ENCODE measurements at places on chromosomes 12 and 14.

GRCh38 chr12:1281683-1282366 is 290.8 kb downstream of the ERC1 start:
- DNase-seq: no peak

- DNase-seq: no peak
Observed at GRCh38 chr12:49043856-49044258, 16.7 kb downstream of the KMT2D start.

DNA sequence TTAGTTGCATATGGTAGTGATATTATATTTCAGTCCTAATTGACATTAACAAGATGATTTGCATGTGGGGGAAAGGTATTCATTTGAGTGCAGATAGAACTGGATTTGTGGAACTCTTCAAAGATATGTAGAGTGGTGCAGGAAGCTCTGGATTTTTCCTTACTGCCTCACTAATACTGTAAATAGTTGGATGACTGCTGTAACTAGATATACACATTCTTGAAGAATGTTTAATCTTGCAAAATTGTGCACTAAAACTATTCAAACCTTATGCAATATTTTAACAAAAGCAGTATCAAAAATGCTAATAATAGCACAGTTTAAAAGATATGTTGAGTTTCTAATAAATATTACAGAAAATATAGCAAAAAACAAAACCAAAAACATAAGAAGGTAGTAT is 43.1 kb upstream of the ATF7IP start:
- DNase-seq: no peak

DNA sequence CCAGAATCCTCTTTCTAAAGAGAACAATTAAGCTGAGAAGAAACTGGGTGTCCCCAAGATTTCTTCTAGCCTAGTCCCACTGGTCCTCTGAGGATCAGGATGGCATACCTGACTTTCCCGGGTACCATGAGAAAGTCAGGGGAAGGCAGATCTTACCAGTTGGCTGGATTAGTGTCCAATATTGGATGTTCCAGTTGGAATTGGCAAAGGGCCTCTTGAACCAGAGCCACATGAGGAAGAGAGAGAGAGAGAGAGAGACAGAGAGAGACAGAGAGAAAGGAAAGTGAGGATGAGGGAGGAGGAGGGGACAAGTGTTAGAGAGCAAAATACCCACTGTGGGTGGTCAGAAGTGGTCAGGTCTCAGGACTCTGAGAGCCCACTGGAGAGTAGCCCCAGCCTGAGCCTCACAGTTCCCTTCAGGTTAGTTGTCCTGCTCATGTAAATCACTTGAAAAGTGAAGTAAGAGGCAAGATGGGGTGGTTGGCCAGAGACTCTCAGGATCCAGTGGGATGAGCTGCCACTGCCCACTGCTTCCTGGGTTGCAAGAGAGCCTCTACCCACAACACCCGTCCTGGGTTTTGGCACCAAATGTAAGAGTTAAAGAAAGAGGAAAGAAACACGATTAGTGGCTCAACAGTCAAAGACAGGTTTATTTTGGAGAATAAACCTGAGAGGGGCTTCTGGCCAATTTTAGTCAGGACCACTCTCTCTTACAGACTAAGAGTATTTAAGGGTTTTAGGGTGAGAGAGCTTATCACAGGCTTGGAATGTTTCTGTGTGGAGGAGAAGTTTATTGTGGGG is 28.4 kb upstream of the A2M start:
- no peak for DNase-seq

GRCh38 chr14:54688229-54688628 is 121.3 kb downstream of the SAMD4A start:
- DNase-seq: no peak

- no peak for DNase-seq
Observed at GRCh38 chr14:81236138-81236537, 15.4 kb upstream of the GTF2A1 start.

GRCh38 chr14:101444116-101444515 is 117.2 kb upstream of the DIO3 start:
- DNase-seq: no peak

- no peak for DNase-seq
Observed at GRCh38 chr12:99026332-99027054, 381.4 kb downstream of the APAF1 start.

DNA sequence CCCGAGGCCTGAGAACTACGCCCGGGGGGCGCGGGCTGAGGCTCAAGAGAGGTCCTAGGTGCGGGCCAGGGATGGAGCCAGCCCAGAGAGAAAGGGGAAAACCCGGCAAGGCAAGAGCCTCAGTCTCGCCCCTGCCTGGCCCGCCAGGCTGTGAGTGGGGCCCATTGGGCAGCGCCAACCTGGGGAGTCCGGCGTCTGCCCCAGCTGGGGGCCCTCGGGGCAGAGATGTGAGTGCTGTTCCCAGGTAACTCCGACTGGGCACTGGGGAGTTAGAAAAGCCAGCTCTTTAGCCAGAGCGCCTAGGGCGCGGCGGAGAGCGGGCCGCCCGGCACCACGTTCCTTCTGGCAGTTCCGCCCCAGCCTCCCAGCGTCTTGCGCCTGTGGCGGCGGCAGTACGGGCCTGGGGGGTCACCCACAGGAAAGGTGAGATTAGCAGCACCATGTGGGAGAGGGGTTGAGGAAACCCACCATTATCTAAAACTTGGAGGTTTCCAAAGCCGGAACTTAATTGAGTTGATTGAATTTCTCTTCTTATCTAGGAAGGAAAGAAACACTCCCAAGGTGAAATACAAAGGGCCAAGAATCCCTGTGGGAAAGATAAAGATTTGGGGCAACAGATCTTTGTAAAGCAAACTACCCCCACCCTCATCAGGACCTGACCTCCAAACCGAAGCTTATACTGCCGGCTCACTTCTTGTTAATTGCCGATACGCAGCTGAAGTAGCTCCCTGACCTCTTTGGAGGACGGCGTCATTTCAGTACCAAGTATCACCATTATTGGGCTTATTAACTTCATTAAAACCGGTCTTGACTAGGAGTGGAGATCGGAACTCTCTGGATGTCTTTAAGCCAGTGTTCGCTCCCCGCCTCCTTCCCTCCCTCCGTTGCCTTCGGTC is 11.6 kb downstream of the OTX2 start:
- DNase-seq: no peak

DNA sequence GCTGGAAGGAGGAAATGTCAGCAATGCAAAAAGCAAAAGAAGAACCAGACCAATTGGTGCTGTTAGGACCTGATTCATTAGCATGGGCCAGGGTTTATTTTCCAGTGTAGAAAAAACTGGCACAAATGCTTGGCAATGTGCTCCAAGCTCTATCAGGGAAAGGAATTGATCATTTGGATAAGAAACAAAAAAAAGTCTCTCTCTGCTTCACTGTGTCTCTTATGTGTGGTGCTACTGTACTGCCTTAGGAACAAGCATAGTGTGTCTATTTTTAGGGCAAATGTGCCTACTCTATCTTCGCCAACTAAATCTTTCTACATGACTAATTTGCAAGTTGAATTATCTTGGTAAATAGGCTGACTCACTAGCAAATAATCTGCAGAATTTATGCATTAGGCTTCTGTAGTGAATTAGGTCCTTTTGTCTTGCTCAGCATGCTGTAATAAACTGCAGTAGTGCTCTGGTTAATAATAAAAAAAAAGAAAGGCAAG is 236.7 kb downstream of the MDGA2 start:
- DNase-seq: no peak

DNA sequence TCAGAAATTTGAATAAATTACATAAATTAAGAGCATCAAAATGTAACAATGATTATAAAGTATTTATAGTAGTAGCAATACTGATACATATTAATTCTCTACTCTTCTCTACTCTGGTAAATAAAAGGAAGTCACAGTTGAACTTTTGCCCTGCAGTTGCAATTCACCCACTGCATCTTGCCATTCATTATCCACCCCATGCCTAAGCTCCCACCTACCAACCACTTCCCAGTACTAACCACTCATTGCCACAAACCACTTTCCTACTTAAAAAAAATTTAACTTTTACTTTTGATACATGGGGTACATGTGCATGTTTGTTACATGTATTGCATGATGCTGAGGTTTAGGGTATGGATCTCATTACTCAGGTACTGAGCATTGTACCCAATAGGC is 174.0 kb downstream of the RASSF9 start:
- no peak for DNase-seq

GRCh38 chr12:6373022-6373787 is 2.2 kb downstream of the SCNN1A start:
- DNase-seq: no peak

GRCh38 chr12:7008864-7009263 is 9.4 kb downstream of the LPCAT3 start:
- DNase-seq: no peak

GRCh38 chr12:101713059-101713682 is 15.7 kb downstream of the CHPT1 start:
- no peak for DNase-seq

DNA sequence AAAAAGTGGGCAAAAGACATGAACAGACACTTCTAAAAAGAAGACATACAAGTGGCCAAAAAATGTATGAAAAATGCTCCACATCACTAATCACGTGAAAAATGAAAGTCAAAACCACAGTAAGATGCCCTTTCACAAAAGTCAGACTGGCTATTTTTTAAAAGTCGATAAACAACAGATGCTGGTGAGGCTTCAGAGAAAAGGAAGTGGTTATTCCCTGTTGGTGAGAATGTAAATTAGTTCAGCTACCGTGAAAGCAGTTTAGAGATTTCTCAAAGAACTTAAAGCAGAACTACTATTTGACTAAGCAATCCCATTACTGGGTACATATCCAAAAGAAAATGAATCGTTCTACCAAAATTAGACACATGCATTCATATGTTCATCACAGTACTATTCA is 237.0 kb downstream of the KIF21A start:
- DNase-seq: no peak

DNA sequence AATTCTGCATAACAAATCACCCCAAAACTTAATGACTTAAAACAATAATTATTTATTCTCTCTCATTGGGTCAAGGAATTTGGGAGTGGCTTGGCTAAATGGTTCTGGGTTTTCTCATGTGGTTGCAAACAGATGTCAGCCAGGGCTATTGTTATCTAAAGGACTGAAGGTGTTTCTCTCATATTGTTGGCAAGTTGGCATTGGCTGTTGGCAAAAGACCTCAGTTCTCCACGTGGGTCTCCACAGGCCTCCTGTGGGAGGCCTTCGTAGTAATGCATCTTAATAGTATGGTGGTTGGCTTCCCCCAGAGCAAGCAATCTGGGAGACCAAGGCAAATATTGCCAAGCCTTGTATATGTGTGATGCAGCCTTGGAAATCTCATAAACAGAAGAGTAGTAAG is 14.4 kb downstream of the GALNT16 start:
- no peak for DNase-seq

- DNase-seq: no peak
Observed at GRCh38 chr12:110223777-110224378, 57.2 kb upstream of the ATP2A2 start.

- DNase-seq: no peak
Observed at GRCh38 chr12:54131641-54132280, 57.0 kb downstream of the SMUG1 start.

DNA sequence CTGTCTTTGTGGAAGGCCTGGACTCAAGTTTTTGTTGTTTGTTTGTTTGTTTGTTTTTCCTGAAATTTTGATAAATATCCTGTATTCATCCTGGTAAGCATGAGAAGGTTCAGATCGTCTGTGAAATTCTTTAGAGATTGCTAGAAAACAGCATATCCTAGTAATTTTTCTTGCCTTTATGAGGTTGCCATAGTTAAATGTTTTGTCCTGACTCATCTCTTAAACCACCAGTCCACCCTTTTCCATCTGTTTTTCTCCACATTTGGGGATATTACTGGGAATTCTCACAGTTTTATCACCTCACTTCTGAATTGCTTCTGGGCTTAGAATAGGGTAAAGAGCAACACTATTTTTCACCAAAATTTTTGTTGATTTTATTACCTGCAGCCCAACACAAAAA is 248.3 kb downstream of the FBXL14 start:
- DNase-seq: no peak

- no peak for DNase-seq
Observed at GRCh38 chr14:34365309-34365915, 96.6 kb downstream of the SPTSSA start.

DNA sequence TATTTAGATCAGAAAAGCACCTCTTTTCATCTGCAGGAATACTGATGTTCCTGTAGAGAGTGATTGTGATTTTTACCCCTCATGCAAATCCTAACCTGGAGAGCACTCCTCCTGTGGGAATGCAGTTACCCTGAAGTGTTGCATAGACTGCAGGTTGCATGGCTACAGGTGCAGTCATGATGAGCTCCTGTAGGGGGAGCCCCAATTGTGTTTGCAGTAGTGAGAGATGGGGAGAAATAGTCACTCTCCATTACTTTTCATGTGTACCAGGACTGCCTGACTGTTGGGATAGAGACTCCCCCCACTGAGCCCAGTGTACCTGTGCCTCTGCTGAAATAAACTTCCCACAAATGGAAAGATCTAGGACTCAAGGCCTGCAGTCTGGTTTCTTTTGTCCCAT is 1086.5 kb downstream of the SLC6A15 start:
- no peak for DNase-seq

GRCh38 chr12:70468741-70469140 is 102.7 kb downstream of the KCNMB4 start:
- no peak for DNase-seq

GRCh38 chr14:98926146-98926545 is 345.9 kb downstream of the BCL11B start:
- DNase-seq: no peak

DNA sequence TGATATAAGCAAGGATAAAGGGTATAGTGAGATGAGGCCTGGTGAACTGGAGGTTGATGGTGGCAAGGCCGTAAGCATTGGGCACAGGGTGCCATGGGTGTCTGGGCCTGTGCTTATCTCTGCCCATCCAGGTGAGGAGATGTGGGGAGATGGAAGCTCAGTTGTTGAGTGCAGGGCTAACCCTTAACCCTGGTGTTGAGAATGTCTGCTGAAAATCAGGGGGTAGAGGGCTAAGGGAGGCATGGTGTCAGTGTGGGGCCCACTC is 86.1 kb downstream of the SYNE2 start:
- no peak for DNase-seq

- DNase-seq: no peak
Observed at GRCh38 chr14:24806061-24806678, 172.2 kb upstream of the GZMB start.

GRCh38 chr12:116492703-116493324 is 66.4 kb upstream of the MAP1LC3B2 start:
- no peak for DNase-seq

DNA sequence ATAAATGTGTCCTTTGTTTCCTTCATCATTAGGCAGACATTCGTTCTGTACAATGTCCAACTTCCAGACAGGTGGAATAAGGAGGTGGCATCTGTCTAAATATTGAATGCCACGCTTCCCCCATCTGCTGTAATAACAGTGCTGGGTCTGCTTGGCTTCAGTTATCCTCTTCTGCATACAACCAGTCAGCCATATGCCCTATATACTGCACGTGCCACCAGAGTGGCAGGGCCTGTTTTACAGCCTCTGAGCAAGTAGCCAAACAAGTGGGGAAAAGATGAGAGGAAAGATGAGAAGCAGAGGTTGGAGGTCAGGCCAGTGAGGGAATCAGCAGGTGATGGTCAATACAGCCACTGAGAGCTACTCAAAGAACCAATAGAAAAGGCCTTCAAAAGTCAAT is 55.4 kb downstream of the OTX2 start:
- DNase-seq: no peak

GRCh38 chr14:55807881-55808379 is 227.9 kb downstream of the KTN1 start:
- DNase-seq: no peak
